ENCODE measurements at places on chromosomes 1 and 21. TPM values are rescaled to one million over a fixed set of nuclear protein-coding genes. Genes with fewer than 3 reads are reported as not detected.

CDCA8 gene
- 0.45 TPM for total RNA-seq

NCAM2 gene
- total RNA-seq, result 4.8 TPM

NBPF10 gene
- total RNA-seq, result 0.66 TPM

FAM177B gene
- not detected for total RNA-seq

SGIP1 gene
- total RNA-seq, result 6.5 TPM

BCAN gene
- not detected for total RNA-seq

CELA3A gene
- total RNA-seq, result not detected

NR0B2 gene
- total RNA-seq, result not detected

ADORA1 gene
- 2.7 TPM for total RNA-seq

GBP6 gene
- total RNA-seq, result 0.54 TPM

CDC42BPA gene
- total RNA-seq, result 84.5 TPM

NCF2 gene
- total RNA-seq, result 5.9 TPM

RALGPS2 gene
- total RNA-seq, result 17.7 TPM

SPATA17 gene
- 0.13 TPM for total RNA-seq

CCDC185 gene
- 0.50 TPM for total RNA-seq

GPATCH3 gene
- total RNA-seq, result 5.1 TPM

SHCBP1L gene
- total RNA-seq, result not detected

OMA1 gene
- total RNA-seq, result 54.2 TPM

CELF3 gene
- 0.93 TPM for total RNA-seq

TMEM61 gene
- total RNA-seq, result not detected

LIN28A gene
- not detected for total RNA-seq

CHIT1 gene
- 0.13 TPM for total RNA-seq

E2F2 gene
- not detected for total RNA-seq

RGS4 gene
- 121 TPM for total RNA-seq

MPL gene
- not detected for total RNA-seq

PLA2G2F gene
- total RNA-seq, result not detected

ZBTB37 gene
- 8.8 TPM for total RNA-seq

FAM3B gene
- 7.1 TPM for total RNA-seq

CLCA4 gene
- total RNA-seq, result 2.6 TPM

SLC6A9 gene
- total RNA-seq, result 1.8 TPM

TEDDM1 gene
- total RNA-seq, result not detected

CYP4A22 gene
- not detected for total RNA-seq

PLD5 gene
- 1.1 TPM for total RNA-seq

CD5L gene
- total RNA-seq, result 0.40 TPM

RASSF5 gene
- total RNA-seq, result 23.3 TPM

BTG2 gene
- 101 TPM for total RNA-seq

AK2 gene
- total RNA-seq, result 115 TPM

CACNA1E gene
- total RNA-seq, result 0.23 TPM

STMN1 gene
- total RNA-seq, result 12.2 TPM

PDE4B gene
- 7.3 TPM for total RNA-seq

SON gene
- total RNA-seq, result 134 TPM

C1orf21 gene
- total RNA-seq, result 81.4 TPM

CSF1 gene
- total RNA-seq, result 29.6 TPM

HLX gene
- total RNA-seq, result 7.1 TPM

HSD3B1 gene
- not detected for total RNA-seq

PODN gene
- 170 TPM for total RNA-seq

CLDN14 gene
- total RNA-seq, result not detected

DMRTA2 gene
- 1.2 TPM for total RNA-seq

DNM3 gene
- total RNA-seq, result 3.4 TPM

IGSF5 gene
- total RNA-seq, result not detected

ZSCAN20 gene
- 6.7 TPM for total RNA-seq

ORC1 gene
- total RNA-seq, result 0.47 TPM

OR2T35 gene
- not detected for total RNA-seq
